B cell (primary cell): ENCODE measurements at places on chromosomes 4 and X.

DNA sequence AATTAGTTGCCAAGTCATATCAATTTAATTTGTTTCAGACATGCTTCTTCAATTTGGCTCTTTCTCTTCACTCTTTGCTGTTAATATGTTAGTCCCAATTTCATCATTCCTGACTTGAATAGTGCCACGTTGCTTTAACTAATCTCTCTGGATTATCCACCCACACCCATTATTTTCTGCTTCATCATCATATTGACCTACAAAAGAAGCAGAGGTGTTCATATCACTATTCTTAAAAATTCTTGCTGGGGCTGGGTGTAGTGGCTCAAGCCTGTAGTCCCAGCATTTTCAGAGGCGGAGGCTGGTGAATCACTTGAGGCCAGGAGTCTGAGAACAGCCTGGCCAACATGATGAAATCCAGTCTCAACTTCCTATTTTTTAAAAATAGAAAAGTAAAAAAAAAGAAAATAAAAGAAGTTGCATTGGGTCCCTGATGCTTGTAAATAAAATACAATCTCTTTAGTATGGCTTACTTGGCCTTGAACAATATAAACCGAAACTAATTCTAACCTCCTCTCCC is 65.7 kb upstream of the KCNIP4 start:
- no peak for DNase-seq

GRCh38 chr4:174193438-174194374 is 89.8 kb downstream of the FBXO8 start:
- no peak for DNase-seq

DNA sequence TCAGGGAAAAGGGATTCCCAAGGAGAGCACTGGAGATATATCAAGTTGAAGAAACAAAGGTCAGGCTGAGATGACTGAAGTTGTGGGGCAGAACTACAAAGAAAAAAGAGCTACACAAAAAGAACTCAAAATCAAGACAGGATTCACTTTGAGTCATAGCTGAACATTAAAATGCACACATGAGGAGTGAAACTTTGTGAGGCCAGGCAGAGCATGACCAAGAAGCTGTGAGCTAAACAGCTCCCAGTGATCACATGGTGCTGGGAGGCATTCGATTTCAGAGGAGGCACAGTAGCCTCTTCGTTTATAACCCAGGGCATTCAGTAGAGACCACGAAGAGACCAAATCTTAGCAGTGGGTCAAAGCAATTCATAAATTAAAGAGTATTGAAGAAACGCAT is 145.3 kb downstream of the ATRX start:
- DNase-seq: no peak

- DNase-seq: peak; percentile 86
Measured at GRCh38 chrX:53071604-53072417, 10.4 kb upstream of the TSPYL2 start.

- no peak for DNase-seq
Measured at GRCh38 chr4:56215901-56216300, 171.4 kb downstream of the AASDH start.

DNA sequence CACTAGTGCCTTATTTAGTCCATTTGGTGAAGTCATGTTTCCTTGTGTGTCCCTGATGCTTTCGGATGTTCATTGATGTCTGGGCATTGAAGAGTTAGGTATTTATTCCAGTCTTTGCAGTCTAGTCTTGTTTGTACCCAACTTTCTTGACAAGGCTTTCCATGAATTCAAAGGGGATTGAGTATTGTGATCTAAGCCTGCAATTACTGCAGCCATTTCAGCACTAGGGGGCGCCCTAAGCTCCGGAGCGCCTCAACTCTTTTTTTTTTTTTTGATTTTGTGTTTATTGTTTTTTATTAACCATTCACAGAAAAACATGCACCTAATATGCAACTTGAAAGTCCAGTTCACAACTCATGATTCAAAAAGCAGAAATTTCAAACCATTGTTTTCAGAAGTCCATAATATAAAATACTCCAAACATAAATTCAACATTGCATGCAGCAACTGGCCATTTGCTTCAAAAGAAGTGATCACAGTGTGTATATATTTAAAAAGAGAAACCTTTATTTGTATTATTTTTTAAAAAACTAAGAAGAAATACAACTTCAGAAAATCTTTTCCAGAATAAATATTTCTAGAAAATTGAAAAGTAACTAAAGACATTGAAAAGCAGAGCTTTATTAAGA is 59.2 kb downstream of the PTPN13 start:
- no peak for DNase-seq

DNA sequence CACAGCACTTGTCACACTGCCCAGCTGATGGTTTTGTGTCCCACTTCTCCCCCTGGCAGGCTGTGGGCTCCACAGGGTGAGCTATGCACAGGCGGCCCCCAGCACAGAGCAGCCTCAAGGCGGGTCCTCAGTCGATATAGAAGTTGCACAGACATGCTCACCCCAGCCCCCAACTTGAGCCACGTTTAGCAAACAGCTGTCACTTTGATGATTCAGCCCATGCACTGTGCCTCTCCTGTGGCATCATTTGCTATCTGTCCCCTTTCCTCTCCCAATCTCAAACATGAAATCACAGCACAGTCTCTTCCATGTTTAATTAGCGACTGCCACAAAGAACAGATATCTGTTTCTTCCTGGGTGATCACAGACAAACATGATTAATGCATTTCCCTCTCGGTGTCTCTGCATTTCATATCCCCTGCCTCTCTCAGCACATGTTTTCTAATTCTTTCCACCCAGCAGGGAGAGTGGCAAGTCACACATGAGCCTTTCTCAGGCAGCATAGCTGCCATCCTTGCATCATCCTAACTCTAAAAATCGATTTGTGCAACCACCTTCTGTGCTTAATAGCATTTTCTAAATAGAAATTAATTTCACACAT is 204.9 kb downstream of the EVC2 start:
- DNase-seq: no peak

DNA sequence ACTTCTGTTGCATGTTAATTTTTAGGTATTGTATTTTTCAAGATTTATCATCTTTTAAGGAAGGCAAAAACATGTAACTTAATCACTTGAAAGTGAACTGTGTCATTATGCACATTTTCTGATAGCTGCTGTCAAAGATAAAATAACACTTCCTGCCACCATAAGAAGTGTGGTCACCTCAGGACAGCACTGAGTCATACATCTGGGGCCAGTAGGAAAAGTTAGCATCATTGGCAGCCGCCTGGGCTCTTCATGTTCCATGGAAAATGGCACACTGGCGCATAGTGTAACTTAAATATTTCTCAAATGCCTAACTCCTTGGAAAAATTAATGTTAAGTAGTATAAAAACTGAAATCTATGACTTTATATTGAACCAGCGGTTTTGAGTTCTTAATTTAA is 24.2 kb downstream of the CNKSR2 start:
- DNase-seq: no peak

- DNase-seq: no peak
Measured at GRCh38 chrX:68438575-68438974, 5.3 kb upstream of the OPHN1 start.

DNA sequence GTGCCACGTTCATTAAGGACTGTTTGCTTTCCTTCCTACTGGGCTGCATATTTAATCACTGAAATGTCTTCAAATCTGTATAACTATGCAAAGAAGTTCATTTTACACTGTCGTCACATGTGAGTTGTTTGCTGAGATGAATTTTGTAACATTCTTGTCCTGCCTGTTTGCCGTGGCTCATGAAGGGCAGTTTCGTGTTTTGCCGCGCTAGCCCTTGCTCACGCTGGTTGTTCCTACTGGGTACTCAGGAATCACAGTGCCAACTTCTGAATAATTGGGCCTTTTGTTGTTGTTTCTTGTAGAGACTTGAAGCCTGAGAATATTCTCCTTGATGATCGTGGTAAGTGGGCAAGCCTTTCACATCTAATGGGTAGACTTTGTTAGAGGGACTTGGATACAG is 52.2 kb downstream of the HTT-AS start:
- DNase-seq: no peak

DNA sequence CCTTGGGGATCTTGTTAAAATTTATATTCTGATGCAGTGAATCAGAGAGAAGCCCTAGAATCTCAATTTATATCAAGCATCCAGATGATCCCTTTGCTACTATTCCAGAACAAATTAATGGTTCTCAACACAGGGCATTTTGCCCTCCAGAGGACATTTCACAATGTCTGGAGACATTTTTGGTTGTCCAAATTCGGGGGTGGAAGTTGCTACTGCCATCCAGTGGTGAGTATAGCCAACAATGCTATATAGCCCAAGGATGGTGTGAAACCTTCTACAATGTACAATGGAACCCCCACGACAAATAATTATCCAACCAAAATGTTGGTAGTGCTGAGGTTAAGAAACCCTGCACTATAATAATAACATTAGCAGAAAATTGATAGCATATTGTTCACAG is 2440.0 kb downstream of the PCDH7 start:
- DNase-seq: no peak
